Hematopoietic multipotent progenitor cell treated with erythropoietin and hydrocortisone succinate and interleukin-3 and kit ligand, for 15 days (in vitro differentiated cells): ENCODE measurements at places on chromosomes 5 and 9.

DNA sequence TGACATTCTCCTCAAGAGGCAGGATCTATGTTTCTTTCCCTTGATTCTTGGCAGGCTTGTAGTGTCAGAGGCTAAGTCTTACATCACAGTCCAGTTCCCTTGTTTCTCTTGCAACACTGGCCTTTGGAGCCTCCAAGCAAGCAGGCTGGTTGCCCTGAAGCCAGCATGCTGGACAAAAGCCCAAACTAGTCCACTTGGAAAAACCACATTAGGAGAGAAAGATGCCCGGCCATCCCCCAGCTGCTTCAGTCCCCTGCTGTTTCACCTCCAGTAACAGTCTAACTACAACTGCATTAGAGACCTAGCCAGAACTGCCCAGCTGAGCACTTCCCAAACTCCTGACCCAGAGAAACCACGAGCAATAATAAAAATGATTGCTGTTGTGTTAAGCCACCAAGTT is 87.6 kb downstream of the ADAMTS6 start:
- no peak for DNase-seq

DNA sequence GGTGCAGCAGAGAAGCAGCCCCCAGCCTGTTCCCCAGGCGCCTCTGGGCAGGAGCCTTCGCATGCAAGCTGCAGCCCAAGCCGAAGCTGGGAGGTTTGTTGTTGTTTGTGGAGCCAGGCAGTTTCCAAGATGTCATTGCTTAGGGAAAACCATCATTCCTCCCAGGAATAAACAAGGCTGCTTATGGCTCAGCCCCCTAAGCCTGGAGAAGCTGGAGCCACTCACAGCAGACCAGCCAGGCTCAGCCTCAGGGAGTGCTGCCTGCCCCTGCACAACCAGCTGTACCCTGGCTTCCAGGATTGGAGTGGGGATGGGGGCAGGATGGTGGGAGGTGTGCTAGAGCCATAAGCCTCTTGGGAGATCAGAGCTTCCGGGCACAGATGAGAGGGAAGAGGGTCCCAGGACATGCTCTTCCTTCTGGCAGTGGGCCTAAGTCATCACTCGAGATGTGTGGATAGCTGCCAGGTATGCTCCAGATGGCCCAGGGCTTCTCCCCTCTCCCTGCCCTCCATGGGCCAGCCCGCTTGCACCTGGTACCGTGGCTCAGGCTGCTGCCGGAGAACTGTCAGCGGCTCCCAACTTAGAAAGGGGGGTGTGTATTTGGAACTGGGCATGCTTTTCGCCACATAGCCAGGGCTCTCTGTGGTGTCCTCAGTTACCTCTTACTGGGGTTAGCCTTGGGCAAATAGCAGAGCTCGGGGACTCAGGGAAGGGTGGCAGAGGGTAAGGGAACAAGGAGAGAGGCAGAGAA is 105.2 kb downstream of the RGS3 start:
- DNase-seq: no peak

DNA sequence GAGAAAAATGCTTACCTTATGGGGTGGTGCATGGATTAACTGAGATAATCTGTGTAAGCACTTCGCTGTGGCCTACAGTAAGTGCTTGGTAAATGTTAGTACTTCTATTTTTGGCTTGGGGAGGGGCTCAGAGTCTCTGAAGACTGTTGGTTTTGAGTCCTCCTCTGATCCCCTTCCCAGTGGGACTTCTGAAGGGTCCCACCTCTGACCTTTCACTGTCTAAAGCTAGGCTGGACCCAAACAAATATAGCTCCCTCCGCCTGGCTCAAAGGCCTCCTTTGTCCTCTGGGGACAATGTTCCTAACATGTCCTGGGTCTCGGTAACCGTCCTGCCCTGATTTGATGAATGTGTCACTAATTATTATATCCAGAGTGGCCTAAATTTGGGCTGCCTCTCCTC is 34.8 kb downstream of the CAMK2A start:
- no peak for DNase-seq

DNA sequence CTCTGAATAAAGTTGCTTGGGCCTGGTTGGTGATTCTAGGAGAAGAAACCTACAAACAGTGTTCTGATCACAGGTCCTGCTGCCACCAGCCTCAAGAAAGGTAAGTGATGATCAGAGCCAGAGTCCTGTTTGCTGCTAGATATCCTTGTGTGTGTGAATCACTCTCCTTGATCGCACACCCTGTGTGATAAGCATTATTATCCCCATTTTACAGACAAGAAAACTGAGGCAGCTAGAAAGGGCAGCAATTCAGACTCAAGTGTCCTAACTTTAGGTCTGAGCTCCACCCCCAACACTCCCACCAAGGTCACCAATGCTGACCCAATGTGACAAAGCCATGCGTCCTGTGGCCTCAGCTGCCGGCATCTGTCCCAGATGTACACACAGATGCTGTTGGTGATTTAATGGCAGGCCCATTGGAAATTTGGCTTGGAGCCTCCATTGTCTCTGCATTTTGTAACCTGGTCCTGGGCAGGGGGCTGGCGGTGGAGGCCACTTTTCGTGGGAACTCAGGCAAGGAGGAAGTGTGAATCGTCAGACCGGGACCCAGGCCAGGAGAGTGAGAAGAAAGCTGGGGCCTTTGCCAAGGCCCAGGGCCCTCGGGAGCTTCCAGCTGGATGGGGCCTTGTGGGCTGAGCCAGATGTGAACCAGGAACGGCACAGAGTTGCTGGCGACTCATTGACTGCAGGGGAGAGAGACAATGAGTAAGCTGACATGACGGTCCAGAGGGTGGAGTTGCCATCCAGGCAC is 29.8 kb upstream of the GGTA1 start:
- no peak for DNase-seq

DNA sequence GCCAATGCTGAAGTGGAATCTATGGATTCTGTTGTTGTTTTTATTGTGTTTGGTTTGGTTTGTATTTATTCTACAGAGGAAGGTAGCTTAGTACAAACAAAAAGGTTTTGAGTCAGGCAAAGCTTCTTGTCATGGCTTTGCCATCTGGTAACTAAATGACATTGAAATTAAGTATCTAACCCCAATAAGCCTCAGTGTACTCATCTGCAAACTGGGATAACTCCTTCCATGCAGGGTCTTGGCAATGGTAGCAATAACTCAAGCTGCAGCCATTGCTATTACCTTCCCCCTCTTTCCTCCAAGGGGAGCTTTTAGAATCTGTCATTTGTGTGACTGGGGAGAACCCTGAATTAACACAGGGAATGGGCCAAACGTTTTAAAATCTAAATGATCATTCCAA is 79.7 kb downstream of the PLAC8L1 start:
- DNase-seq: no peak

DNA sequence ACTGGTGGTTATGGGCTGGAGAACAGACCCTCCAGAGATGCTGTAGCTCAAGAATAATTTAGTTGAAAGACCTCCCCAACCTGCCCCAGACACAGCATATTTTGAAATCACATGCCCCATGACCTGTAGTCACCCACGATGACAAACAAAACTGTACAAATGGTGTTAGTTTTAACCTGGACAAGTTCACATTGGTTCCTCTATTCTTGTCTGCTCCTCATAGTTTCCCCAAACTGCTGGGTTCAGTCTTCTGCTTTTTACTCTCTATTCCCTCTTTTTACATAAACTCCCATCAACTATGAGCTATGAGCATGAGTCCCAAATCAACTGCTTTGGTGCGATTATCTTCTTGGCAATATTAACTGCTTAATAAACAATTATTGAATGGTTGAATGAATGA is 365.3 kb upstream of the CLINT1 start:
- DNase-seq: no peak

GRCh38 chr5:117299936-117300328 is 725.3 kb upstream of the SEMA6A start:
- no peak for DNase-seq

DNA sequence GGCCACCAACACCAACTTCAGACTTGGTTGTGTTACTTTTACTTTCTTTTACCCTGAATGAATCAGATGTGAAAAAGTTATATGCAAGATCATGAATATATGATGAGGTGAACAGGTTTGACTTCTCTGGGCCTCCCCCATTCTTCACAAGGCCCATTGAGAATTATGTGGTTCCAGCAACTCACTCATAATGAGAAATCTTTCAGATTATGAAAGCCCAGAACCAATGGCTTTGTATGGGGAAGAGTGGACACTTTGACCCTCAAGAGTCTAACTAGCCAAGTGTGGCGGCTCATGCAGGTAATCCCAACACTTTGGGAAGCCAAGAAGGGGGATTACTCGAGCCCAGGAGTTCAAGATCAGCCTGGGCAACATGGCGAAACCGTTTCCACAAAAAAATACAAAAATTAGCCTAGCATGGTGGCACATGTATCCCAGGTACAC is 16.1 kb upstream of the LNPEP start:
- no peak for DNase-seq

GRCh38 chr9:134930398-134930797 is 12.7 kb upstream of the FCN1 start:
- DNase-seq: no peak

DNA sequence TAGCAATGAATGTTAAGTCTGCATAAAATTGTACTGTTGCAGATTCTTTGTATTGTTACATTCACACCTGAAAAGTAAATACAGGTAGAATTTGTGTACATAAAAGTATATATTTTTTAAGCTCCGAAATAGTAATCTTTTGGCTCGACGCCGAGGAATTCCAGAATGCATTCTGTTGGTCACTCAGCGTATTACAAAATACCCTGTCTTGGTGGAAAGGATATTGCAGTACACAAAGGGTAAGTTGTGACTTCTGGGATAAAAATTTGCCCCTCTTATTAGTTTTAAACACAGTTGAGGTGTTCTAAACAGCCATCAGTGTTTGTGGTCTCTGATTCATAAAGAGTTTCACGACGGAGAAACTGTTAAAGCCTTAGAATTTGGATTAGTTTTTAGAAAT is 257.6 kb downstream of the ARHGEF28 start:
- DNase-seq: no peak

DNA sequence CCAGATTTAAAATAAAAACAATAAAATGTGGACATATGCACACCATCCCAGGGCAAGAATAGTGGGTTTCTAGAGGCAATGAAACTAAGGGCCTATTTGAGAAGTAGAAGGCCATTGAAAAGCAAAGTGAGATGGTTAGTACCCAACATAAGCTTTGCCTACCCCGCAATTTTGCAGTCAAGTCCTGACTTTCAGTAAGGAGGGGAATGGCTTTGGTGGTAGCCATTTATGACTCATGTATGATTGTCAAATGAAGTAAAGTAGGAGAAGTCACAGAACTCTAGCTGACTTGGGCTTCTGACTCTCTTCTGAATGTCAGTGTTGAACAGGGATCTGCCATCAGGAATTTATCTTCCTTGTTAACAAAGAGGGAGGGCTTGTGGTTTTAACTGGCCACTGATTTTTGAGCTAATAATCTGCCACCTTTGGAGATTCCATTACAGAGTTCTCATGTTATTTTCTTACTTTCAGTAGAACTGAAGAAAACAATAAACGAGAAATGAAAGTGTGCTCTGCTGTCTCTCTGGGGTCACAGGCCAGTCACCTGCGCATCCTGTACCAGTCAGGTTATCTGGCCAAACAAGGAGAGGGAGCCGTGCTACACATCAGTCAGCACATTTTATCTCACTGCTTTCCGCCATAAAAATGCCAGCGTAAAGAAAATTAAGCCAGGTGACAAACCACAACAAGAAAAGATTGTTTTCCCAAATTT is 14.3 kb upstream of the SNCAIP start:
- no peak for DNase-seq

DNA sequence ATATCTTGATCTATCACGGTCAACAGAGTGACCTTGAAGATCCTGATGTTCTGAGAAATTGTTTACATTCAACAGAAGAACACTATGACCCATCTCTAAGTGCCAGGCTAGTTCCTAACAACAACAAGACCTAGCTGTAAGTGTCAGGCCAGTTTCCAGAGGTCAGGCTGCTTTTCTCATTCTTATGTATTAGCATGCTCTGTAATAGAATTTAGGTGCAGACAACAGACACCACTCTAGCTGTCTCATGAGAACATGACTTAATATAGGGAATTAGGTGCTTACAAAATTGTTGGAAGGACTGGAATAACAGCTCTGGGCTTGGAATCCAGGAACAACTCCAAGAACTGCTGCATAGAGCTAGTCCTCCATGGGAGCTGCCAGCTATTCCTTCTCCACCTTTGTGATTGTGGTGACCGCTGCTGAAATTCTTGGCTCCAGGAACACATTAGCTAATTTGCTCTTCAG is 138.7 kb downstream of the SNX18 start:
- DNase-seq: no peak

GRCh38 chr9:134036130-134036529 is 10.8 kb downstream of the BRD3OS start:
- DNase-seq: no peak

DNA sequence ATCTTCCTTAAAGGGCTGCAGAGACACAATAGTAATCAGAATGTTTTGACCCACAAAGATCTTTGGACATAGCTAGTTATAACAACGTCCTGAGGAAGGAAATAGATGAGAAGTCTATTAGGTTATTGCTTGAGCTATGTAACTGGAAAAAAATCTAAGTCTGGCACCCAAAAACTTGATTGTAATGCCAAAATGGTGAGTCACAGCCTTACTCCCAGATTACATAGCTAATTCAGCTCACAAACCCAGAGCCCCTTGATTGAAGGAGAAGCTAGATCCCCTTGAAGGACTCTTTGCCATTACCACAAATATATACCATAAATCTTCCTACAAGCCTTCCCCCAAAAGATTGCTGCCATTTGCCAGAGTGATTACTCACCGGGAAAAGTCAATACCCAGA is 341.8 kb upstream of the KIF2A start:
- no peak for DNase-seq

DNA sequence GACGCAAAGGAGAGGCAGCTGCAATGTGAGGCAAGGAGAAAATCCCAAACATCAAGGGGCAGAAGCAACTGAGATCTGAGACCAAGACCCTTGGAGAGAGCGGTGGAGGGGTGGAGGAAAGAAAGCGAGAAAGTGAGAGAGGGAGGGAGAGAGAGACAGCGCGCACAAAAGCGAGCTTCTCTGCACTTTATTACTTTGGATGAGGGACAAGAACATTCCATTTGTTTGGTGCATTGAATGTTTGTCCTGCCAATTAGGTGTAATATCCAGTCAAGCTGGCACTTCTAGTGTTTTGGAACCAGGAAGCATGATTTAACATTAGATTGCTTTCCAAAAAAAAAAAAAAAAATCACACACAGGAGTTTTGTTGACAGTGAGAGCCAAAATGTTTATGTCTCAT is 1.4 kb downstream of the CAST start:
- DNase-seq: no peak

- no peak for DNase-seq
These were observed 64.4 kb downstream of the GALNT10 start for GRCh38 chr5:154254896-154255295.

DNA sequence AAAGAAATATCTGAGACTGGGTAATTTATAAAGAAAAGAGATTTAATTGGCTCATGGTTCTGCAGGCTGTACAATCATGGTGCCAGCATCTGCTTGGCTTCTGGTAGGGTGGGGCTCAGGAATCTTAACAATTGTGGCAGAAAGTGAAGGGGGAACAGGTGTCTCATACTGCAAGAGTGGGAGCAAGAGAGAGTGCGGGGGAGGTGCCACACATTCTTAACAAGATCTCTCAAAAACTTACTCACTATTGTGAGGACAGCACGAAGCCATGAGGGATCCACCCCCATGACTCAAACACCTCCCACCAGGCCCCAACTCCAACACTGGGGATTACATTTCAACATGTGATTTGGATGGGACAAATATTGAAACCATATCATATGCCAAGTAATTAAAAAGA is 70.1 kb upstream of the PANK3 start:
- DNase-seq: no peak

- DNase-seq: no peak
These were observed 7.4 kb upstream of the COL5A1 start for GRCh38 chr9:134634176-134634575.

- no peak for DNase-seq
These were observed 31.8 kb downstream of the SLC38A9 start for GRCh38 chr5:55680353-55680752.
